ENCODE measurements at places on chromosomes 12 and 14.
A peak's percentile ranks its signal among the peaks of the same experiment; 100 is the strongest.

DNA sequence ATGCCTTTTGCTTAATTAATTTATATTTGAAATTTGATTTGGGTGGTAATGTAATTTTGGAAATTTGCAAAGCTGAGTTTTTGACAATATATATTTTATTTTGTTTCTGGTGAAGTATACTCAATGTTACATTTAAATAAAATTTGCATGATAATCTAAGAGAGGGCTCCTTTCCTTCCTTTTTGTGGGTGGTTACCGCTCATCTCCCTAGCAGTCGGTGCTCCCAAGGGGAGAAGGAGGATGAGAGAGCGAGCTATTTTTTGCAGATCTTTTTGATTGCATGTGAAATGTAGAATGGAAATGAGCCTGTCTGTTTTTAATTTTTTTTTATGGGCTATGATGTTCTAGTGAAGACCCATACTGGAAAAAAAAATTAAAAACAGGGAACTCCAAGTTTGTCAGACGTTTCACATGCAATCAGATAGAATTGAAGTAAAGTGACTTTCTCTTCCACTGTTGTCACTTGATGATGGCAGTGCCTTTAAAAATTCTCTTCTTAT is 39.8 kb downstream of the MSRB3 start:
- DNase-seq: no peak

- no peak for DNase-seq
Observed at GRCh38 chr12:97358361-97358760, 104.2 kb upstream of the RMST start.

GRCh38 chr12:57632958-57633840 is at the start of gene B4GALNT1:
TSS of gene B4GALNT1 (minus strand) at chr12:57633201. CDS start at chr12:57632132, 1,069 bp downstream.
- DNase-seq: peak; percentile 76

- DNase-seq: no peak
Observed at GRCh38 chr14:101620031-101620788, 58.9 kb downstream of the DIO3 start.

GRCh38 chr12:132275110-132275531 is 54.3 kb downstream of the GALNT9 start:
- peak; percentile 72 for DNase-seq

GRCh38 chr14:93464271-93464670 is 33.5 kb downstream of the UNC79 start:
- no peak for DNase-seq

GRCh38 chr14:34379816-34380470 is 82.1 kb downstream of the SPTSSA start:
- no peak for DNase-seq

- DNase-seq: no peak
Observed at GRCh38 chr12:73629893-73630831, 907.5 kb upstream of the ATXN7L3B start.

GRCh38 chr12:127861406-127861805 is 405.6 kb upstream of the TMEM132C start:
- no peak for DNase-seq

GRCh38 chr12:81416571-81416970 is 338.7 kb downstream of the ACSS3 start:
- DNase-seq: no peak

- DNase-seq: no peak
Observed at GRCh38 chr12:94763462-94763861, 113.1 kb upstream of the TMCC3 start.

GRCh38 chr14:48023881-48024280 is 348.5 kb upstream of the MDGA2 start:
- DNase-seq: no peak

GRCh38 chr12:8827551-8828256 is 5.3 kb downstream of the A2ML1 start:
- no peak for DNase-seq

DNA sequence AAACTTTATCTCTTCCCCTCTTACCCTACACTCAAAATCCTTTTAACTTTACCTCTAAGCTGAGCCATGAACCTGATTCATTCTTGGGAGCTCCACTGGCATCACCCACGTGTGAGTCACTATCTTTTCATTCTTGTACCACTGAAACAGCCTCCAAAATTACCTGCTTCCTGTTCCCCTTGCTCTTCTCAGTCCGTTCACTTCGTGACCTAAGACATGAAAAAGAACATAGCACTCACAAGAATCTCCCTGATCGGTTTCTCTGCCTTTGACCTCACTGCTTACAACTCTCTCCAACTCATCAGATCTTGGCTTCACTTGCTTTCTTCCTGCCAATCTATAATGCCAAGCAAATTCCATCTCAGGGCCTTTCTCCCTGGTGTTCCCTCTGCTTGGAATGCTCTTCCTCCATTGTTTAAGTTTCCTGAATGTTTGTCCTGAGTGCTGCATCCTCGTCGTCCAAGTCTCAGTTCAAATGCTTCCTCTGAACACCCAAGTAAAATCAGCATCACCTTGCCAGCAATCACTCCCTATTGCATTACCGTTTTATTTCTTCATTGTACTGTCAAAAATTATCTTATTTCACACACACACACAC is 9.2 kb downstream of the GLIPR1 start:
- DNase-seq: no peak

GRCh38 chr12:129496226-129496625 is 407.6 kb downstream of the TMEM132D start:
- no peak for DNase-seq

DNA sequence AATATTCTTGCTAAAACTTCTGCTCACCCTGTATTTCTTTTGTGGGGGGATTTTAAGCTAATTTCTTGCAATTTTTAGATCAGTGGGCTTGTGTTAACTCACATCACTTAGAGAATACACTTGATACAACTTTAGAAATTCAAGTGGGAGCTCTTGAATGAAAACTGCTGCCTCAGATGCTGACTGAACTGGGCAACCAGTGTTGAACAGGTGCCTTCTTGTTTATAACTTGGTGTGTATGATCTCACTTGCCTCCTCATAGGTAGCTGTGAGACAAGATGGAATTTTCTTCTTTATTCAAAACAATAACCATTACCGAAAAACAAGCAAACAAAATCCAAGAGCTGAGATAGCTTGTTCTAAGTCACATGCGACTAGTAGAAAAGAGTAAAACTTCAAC is 63.5 kb downstream of the FGD4 start:
- no peak for DNase-seq
